ENCODE measurements at places on chromosomes 5 and 9.
A peak's percentile ranks its signal among the peaks of the same experiment; 100 is the strongest.

GRCh38 chr5:6732634-6733410 is 19.6 kb downstream of the TENT4A start:
- DNase-seq, result no peak

DNA sequence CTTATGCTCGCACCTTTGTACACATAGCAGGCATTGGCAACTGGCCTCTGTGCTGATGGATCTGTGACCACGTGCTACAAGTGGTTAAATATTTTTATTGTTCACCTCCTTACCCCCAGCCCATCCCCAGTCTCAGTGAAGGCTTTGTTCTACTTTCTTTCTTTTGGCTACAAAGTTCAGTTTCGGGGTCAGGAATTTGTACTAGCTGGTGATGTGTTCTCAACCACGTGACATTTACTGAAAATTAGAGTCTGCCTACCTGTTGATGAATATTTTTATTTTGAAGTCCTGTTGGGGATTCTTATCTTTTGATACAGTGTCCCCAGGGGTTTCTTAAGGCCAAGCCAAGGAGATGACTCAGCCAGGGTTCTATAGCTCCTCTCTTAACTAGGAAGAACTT is 47.8 kb downstream of the C9orf57 start:
- DNase-seq, result no peak

DNA sequence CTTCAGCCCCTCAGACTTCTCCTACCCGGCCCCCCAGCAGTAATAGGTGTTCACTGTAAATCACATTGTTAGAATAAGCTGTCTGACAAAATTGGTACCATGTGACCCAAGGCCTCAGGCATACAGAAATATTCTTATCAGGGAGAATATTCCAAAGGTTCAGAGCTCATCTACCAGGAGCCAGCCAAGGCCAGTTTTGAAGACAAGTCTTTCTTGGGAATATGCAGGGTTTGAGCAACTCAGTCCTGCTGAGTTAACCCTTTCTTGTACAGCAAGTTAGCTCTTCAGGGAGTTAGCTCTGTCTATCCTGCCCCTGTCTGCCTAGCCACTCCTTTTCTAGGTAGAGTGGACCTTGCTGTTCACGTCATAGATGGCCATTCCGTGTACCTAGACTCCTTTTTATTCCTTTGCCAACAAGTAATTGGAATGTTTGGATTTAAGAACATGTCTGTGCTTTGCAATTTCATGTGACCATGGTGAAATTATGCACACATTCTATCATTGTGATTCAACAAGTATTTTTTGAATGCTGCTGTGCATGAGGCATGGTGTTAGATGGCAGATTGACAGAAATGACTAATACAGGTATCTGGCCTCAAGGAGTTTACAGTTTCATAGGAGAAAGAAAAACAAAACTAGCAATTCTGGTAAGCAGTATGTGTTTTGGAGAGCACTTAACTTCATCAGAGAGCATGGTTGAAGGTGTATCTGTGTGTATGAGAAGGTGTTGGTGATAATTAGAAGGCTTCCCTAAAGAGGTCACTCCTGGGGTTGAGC is 22.6 kb downstream of the TGFBR1 start:
- no peak for DNase-seq

GRCh38 chr9:90909747-90910283 is 108.2 kb downstream of the SYK start:
- no peak for DNase-seq

DNA sequence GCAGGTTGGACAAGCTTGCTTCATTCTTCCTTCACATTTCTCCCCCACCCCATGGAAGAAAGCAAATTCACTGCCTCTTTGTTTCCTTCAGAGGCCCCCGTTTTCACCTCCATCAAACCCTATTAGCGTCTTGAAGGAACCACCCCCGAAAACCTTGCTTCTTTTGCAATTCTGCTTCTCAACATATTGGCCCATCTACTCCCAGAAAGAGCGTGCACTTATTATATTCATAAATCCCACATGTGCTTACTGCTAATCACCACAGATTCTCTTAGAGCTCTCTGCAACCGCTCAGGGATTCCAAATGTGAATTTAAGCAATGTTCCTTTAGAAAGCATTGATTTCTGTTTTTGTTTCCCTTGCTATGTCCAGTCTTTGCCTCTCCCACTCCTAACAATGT is 1.1 kb downstream of the F2RL2 start:
- DNase-seq, result no peak

DNA sequence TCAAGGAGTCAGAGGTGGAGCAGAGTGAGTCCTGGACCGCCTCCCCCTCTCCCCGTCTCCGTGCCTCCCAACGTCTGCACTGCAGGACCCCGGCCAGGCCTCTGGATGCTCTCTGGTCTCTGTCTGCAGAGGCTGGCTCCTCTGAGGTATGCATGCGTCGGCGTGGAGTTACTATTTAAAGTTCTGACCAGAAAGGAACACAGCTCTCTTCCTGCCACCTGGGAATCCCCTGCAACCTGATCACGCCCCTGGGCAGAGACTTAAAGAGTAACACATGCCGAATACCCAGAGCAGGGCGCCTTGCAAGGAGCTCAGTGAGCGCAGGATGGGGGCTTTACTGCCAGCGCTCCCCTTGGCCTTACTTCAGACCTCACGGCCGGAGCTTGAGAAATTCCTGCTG is 16.0 kb downstream of the ANXA6 start:
- peak; percentile 90 for DNase-seq

GRCh38 chr5:148626081-148626613 is 28.2 kb downstream of the HTR4 start:
- DNase-seq, result no peak

DNA sequence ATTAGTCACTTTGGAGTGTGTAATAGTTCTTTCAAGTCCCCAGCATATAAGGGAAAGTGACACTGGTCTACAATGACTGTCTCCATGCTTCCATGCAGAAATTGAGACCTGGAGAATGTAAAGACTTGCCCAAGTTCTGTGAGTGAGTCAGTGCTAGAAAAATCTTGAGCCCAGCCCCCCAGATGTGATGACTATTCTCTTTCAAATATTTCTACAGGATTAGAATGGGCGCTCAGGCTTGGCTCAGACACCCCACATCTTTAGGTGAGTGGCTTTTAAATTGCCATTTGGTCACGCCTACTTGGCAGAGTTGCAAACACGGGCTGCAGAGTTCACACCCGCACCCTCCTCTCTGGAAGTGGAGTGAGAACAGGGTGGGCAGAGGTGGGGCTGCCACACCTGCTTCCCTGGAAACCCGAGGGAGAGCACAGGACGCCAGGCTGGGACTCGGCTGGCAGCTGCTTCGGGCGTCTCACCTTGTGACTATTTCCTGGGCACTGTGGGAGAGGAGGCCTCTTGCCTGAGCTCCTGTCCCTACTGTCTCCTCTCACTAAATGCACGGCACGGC is 37.6 kb downstream of the ROPN1L start:
- DNase-seq, result no peak

GRCh38 chr9:122130837-122131236 is 28.7 kb downstream of the NDUFA8 start:
- DNase-seq, result no peak

- DNase-seq, result peak; percentile 59
Observed at GRCh38 chr9:99778836-99779235, 42.8 kb upstream of the NR4A3 start.

DNA sequence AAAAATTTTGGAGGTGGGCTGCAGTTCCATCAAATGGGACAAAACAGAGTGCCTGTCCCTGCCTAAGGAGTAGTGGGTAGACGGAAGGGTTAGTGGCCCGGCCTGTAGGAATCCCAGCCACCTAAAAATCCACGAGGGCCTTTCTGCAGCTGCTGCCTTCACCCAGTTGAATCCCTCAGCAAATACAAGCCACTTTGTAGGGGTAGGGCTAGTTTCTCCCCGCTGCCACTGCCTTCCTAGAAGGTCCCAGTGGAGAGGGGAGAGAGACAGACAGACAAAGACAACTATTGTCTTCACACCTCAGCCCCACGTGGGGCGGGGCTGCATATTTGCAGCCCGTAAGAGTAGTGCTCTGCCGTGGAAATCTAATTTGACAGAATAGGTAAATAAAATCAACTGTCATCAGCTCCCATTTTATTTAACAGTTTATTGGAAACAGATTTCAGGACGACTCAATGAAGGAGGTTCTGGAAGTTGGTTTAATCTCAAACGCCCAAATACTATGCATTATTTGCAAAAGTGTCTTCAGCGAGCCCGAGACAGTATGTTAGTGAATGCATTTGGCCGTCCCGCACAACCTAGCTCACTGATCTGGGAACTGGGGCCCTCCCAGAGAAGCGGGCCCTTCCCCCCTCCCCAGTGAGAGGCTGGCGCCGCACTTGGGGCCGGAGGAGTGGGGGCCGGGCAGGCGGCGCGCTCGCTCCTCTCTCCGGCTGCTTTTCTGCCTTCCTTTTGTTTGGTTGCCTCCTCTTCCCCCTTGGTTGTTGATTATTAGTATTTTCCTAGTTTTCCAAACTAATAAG is 67.6 kb upstream of the TBCA start:
- DNase-seq, result no peak

DNA sequence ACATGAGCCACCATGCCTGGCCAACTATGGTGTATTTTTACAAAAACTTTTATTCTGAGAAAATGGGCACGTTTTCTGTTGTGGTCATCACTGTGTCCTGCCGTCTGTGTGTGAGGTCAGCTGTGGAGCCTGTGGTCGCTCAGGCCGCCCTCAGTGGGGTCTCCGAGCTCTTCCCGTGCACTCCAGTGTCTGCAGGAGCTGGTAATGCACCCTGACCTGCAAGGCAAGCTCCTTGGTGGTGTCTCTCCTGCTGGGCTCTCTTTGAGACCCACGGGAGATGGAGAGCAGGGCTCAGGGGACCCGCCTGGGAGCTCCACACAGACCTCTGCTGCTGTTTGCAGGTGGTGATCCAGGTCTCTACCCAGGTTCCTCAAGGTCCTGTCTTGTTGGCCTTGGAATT is 9.6 kb upstream of the AHRR start:
- DNase-seq, result no peak

GRCh38 chr9:103037508-103038477 is 42.7 kb downstream of the CYLC2 start:
- no peak for DNase-seq

GRCh38 chr5:154015071-154015693 is 23.5 kb downstream of the FAM114A2 start:
- no peak for DNase-seq

DNA sequence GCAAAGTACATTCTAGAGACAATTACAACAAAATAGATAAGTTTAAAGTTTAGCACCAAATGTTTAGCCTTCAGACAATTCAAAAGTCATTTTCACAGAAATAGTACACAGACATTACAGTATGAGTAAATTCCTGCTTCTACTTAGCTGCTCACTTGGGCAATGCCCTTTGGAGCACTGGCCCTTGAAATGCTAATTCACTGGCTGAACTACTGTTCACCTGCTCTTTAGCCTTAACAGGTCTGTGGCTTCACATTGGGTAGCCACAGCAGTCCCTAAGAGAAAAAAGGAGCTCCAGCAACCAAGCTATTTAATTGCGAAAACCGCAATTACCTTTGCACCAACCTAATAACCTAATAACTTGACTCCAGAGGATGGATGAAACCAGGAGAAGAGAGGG is 916.2 kb upstream of the DMAC1 start:
- no peak for DNase-seq

DNA sequence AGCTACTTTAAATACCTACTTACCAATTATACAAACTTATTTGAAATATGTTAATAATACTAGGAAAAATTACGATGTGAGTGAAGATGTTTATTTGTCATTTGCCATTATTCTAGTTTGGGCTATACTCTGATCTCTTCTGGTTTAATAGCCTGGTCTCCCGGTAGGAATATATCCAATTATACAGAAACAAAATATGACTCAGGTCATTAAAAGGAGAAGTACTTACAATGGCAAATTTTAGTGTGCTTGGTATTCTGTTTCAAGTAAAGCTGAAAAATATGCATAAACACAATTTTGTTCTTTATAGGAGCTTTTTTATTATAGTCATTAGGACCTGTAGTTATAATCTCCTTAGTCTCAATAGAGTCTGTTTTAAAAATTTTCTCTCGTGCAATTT is 176.8 kb downstream of the SLCO4C1 start:
- no peak for DNase-seq

- DNase-seq, result no peak
Observed at GRCh38 chr5:38883842-38884241, 38.0 kb downstream of the OSMR start.

- DNase-seq, result no peak
Observed at GRCh38 chr9:12816656-12817101, 41.9 kb downstream of the LURAP1L start.

- no peak for DNase-seq
Observed at GRCh38 chr5:137218896-137219295, 280.2 kb downstream of the SPOCK1 start.

DNA sequence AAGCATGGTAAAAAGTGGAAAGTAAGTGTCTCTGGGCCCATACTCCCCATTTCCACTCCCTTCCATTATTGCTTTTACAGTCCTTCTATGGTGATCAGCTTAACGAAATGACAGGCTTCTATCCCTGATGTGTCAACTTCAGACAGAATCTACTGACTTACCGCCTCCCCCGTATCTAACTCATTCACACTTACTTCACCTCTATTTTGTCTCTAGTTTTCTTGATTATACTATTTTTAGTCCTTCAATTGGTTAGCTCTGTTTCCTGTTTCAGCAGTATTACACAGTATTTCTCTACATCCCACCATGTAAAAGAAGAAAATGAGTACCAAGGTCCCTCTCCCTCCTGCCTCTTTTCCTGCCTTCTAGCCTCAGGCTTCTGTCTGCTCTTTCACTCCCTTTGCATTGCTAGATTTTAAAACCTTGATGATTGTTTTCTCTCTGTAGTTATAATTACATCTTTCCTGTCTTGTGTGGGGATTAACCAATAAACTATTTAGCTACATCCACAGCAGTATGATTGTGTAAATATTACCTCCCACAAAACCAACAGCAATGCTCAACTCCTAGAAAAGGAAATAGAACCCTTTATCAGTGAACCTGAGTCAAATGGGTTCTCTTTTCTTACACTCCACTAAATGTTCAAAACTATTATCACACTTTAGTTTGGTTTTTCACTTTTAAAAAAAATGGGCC is 53.4 kb downstream of the GNAQ start:
- peak; percentile 25 for DNase-seq

DNA sequence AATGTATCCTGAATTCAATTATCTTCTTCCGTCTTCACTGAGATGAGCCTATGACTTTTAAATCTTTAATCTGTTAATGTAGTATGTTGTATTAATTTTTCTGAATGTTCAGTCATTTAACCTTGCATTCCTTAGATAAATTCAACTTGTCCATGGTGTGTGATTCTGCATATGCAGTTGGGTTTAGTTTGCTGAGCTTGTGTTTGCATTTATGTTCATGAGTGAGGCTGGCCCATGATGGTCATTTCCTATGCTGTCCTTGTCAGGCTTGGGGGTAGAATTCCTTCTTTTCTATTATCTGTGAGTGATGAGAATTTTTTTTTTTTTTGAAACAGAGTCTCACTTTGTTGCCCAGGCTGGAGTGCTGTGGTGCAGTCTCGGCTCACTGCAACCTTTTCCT is 131.8 kb upstream of the COL5A1 start:
- DNase-seq, result no peak

DNA sequence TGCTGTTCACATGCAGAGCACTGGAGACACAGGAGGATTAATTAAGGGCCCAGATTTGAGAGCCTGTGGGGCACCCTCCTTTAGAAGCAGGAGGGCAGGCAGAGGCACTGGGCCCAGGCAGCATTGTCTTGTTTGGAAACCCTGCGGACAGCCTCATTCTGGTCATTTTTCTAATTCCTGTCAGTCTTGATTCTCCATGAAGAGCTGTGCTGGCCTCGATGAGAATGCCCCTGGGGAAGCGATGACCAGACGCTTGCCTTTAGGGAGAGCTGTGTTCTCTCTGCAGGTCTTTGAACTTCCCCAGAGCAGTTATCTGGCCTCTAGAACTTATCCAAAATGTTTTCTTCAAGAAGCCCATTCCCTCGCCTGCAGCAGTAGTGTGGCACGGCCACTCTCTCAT is 117.8 kb upstream of the PTCH1 start:
- DNase-seq, result no peak

GRCh38 chr5:143776951-143777350 is 35.0 kb upstream of the HMHB1 start:
- DNase-seq, result no peak
